ENCODE measurements at places on chromosomes 4 and X.

- DNase-seq, result peak; percentile 63
Observed at GRCh38 chr4:2535376-2536192, 863 bp upstream of the FAM193A start.

DNA sequence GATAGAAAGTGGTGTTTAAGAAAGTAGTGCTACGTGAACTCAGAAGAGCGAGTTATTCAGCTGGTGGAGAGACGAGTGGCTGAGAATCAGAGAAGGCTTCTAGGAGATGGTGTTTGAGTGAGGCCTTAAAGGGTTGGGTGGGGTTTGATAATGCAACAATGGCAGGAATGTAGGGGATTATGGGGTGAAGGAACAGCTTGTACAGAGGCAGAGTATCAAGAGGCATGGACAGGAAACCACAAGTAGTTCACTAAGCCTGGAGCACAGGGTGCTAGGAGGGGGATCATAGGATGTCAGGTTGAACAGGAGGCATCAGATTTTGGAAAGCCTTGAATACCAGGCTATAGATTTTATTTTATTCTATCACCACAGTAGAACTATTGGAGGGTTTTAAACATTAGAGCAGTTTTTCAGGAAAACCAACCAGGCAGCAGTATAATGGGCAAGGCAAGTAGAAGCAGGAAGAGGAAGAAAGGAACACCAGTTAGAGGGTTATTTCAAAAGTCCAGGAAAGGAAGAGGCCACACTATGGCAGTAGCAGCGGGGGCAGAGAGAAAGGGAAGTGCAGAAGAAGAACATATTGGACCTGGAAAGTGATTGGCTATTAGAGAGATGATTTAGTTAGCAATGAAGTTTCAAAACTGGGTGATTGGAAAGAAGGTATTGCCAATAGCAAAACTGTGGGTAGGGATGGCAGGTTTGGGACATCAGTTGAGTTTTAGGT is 99.2 kb downstream of the DOCK11 start:
- no peak for DNase-seq

DNA sequence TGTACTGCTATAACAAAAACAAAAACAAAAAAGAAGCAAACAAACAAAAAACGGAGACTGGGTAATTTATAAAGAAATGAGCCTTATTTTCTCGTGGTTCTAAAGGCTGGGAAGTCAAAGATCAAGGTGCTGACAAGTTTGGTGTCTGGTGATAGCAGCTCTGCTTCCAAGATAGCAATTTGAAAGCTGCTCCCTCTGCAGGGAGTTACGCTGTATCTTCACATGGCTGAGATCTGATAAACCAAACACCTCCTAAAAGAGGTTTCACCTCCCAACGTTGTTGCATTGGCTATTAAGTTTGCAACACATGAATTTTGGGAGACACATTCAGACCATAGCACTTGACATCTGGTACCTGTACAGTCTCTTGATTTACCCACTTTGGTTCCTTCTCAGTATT is 854.2 kb downstream of the CENPC start:
- DNase-seq, result no peak

- no peak for DNase-seq
Observed at GRCh38 chrX:45198706-45199105, 2.0 kb downstream of the DIPK2B start.

- DNase-seq, result no peak
Observed at GRCh38 chr4:98733601-98734000, 75.2 kb upstream of the TSPAN5 start.

GRCh38 chrX:2875798-2876399 is 47.2 kb downstream of the GYG2 start:
- DNase-seq, result no peak

GRCh38 chr4:16391196-16391595 is 164.9 kb upstream of the TAPT1 start:
- no peak for DNase-seq

DNA sequence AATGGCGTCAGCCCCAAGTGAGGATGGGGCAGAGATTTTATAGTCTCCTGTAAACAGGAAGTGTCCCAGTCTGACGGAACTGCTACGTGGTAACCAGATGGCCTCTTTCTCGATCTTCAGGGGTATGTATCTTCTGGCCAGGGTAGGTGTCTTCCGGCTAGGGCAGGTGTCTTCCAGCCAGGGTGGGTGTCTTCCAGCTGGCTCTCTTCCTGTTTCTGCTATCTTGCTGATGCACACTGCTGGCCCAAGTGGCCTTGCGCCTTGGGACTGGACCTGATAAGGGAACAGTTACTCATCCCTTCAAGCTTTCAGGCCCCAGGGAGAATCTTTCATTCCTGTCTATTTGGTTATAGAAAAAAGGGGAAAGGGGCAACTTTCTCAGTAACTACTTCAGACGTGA is 178.7 kb upstream of the MAGEE2 start:
- DNase-seq, result no peak

- DNase-seq, result no peak
Observed at GRCh38 chr4:41366911-41367517, 110.3 kb downstream of the UCHL1 start.

DNA sequence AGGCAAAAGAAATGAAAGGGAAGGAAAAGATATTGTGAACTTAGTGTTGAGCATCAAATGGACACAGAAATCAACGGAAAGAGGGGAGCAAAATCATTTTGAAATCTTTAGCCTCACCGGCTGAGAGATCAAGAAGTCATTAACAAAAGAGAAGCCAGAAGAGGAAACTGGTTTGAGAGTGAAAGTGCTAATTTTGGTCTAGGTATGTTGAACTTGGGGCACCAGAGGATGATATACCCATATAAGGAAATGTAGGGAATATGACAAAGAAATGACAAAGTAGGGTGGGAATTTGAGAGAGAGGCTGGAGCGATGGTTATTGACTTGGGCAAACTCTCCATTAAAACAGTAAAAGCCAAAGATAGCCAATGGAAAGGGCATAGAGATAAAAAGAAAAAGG is 183.4 kb upstream of the ATOH1 start:
- no peak for DNase-seq

DNA sequence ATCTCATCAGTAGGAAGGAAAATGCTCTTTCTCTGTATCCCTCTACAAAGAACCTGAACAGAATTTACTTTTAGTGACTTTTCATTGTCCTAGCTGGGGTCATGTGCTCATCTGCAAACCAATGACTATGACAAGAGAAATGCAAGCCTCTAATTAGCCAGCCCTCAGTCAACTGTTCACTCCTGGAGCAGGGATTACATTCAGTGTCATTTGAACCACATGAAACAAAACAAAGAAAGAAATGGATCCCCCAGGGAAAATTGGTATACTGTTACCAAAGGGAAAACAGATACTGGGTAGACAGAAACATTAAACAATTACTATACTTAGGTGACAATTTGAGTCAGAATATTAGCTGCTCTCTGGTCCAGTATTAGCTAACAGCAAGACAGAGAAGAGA is 173.6 kb downstream of the RCHY1 start:
- DNase-seq, result no peak

- peak; percentile 68 for DNase-seq
Observed at GRCh38 chrX:386239-386767, 404 bp downstream of the PPP2R3B start.

DNA sequence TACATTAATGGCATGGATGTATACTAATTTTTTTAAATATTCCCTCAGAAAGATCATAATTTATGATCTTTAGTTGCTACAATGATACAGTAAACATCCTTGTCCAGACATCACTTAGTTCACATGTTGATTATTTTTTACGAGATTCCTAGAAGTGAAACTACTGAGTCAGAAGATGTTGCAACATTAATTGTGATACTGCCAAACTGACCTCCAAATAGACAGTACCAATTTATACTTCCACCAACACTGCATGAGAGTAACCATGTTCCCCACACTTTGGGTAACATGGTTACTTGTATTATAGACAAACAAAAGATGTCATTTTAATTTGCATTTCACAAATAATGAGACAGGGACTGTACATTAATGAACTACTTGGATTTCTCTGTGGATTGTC is 19.6 kb downstream of the RCHY1 start:
- DNase-seq, result no peak

DNA sequence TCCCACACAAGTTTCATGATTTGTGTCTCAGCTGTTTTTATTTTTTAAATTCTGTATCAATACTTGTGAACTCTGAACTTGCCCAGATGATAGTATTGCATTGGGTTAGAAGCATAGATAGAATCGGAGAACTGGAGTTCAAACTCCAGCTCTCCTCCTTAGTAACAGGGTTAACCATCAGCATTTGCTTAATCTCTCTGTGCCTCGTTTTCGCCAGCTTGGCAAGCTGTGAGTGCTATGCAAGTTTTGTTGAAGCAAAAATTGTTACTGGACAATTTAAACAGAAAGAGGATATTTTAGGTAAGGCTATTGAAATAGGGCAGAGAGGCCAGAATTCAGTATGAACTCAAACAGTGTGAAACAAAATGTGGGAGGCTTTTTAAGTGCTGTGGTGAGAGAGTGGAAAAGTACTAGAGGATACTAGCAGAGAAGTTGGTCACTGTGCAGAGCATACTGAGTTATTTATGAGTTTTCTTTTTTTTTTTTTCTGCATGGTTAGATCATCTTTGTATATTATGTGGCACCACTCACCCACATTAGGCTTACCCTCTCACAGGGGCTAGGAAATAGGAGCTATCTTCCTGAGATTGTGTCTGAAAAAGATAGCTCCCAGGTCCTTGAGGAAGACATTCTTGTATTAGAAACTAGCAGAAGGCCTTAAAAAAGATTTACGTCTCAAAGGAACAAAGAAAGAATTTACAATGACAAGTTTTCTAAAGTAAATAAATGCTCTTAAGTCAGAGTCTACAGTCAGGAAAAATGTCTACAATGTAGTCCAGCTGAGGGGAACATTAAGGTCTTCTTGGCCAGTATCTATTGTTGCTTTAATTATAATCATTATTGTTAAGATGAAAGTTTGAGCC is 1126.6 kb downstream of the FAT4 start:
- no peak for DNase-seq

DNA sequence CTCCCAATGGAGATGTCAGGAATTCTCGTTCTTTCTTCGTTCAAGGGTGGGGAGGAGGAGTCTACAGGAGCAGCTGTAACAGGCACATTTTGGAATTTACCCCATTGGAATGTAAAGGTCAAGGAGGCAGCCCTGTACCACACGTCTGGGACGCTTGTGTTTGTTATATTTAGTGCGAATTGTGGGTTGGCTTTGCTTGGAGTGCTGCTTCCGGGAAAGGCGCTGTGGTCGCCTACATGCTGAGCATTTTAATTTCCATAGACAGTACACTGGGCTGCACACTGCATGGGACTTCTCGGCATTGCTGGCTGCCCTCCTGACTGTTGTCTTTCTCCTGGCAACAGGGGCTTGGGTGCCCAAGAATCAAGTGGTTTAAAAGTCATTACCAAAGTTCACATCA is 12.8 kb downstream of the GYG2 start:
- no peak for DNase-seq

GRCh38 chr4:27178061-27178460 is 317.4 kb downstream of the STIM2 start:
- DNase-seq, result no peak

DNA sequence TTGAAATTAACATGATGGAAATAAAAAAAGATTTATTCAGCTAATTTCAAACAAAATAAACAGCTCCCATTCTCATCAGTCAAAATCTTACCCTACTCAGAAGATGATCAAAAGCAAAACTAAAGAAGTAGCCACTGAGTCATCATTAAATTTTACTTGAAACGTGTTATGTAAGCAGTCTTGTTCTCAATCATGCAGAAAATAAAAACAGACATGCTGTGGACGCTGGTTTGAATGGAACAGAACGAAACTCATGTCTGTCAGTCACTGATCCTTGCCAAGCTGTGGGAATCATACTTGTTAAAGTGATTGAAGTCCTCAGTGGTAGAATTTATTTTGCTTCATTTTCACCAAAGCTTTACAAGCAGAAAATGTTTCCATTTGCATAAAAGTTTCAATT is 77.2 kb upstream of the TLR3 start:
- DNase-seq, result no peak

GRCh38 chrX:53265771-53266574 is 15.4 kb downstream of the IQSEC2 start:
- no peak for DNase-seq

GRCh38 chr4:84915396-84915780 is 51.1 kb downstream of the WDFY3 start:
- no peak for DNase-seq

GRCh38 chr4:170014359-170015011 is 11.7 kb downstream of the MFAP3L start:
- DNase-seq, result no peak

DNA sequence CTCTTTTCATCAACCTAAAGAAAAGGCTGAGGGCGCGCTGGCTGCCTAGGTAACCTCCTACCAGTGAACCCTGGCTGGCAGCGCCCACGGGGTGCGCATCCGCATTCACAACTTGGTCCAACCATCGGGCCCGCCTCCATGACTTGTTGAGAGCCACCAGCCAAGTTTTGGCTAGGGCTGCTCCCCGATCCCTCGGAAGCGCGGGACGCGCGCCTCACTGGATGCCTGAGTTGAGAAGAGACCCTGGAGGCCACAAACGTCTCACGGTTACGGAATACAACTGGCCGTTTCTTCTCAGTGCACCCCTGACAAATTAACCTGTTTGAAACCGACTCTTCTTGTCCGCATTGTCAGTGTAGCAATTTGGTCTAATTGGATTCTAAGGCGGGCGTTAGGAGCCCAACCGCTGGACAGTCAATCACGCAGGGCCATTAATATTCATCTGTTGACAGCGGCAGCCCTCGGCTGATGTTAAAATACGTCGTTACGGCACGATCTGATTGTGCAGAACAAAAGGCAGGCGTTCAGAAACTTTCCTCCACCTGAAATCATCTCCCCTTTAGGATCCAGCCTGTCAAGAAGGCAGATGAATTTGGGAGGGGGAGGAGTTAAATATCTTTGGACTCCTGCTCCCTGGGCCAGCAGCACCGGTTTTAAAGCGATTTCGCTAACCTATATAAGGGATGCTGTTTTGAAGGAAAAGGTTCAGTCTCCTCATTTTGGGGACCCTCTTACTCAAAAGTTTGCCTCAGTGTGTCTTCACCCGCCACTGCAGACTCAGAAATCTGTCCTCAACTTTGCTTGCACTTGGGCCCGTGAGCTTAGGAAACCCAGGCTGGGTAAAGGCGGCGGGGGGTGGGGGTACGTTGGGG is 1.2 kb downstream of the GPC3 start:
- DNase-seq, result no peak

- no peak for DNase-seq
Observed at GRCh38 chrX:14927401-14927800, 54.2 kb downstream of the MOSPD2 start.

GRCh38 chrX:2145692-2146367 is 354.9 kb downstream of the DHRSX start:
- DNase-seq, result no peak

DNA sequence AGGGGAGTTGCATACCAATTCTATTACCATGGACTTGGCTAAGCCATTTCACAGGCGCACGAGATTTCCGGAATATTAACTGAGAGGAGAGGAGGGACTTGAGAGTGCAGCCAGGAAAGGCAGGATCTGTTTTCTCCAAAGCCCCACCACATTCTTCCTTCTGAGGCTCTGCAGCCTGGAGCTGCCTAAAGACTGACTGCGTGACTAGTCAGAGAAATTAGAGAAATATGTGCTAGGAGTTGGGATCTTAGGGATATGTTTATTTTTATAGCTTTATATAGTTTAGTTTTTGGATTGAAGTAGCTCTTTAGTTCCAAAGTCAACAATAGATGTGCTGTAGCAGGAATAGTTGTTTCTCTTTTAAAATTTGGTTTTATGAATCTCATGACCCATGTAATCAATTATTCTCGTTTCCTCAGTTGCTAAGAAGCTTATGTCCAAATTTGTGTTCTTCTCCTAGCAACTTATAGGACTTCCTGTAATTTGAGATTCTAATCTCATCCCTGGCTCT is 300.1 kb upstream of the DDX53 start:
- DNase-seq, result no peak
